ENCODE measurements at places on chromosomes 2 and 18.
A peak's percentile ranks its signal among the peaks of the same experiment; 100 is the strongest.

- H3K4me1 ChIP-seq, result no peaks in the 10 kb centered on the region
- no peak for DNase-seq
- H3K27ac ChIP-seq, result no peak overlapping the region
These were observed 73.0 kb upstream of the YWHAQ start for GRCh38 chr2:9703701-9704221.

- H3K27ac ChIP-seq, result peak overlapping the region; percentile 86
- peak overlapping the region; percentile 84 for H3K4me3 ChIP-seq
- no peaks in the 10 kb centered on the region for H3K27me3 ChIP-seq
- peaks cover 3% of the 10 kb centered on the region for H3K36me3 ChIP-seq
- no peak for DNase-seq
These were observed 1.2 kb downstream of the MBOAT2 start for GRCh38 chr2:9002313-9002636.

DNA sequence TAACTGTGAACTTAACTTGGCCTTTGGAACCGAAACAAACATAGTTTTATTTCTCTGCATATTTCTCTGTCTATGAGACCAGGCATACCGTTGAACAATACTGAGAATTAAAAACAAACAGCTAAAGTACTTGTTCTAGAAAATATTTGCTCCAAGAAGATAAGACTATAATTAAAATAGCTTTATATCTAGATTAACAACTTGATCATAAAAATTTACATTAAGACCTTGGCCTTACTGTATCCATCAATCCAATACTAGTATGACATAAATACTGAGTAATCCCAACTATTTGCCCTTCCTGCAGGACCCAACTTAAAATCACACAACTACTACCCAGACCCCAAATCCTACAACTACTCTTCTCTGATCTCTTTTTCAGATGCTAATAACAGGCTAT, 260.9 kb downstream of the RIT2 start:
- H3K27ac ChIP-seq, result peak overlapping the region; percentile 21
- no peak for DNase-seq
- no peaks in the 10 kb centered on the region for H3K27me3 ChIP-seq
- no peak overlapping the region for H3K4me3 ChIP-seq
- H3K4me1 ChIP-seq, result peaks cover 29% of the 10 kb centered on the region

- no peaks in the 10 kb centered on the region for H3K27me3 ChIP-seq
- peaks cover 34% of the 10 kb centered on the region for H3K4me1 ChIP-seq
- DNase-seq, result no peak
- H3K4me3 ChIP-seq, result no peak overlapping the region
- H3K36me3 ChIP-seq, result no peaks in the 10 kb centered on the region
These were observed 131.9 kb downstream of the ATL2 start for GRCh38 chr2:38245114-38245641.

GRCh38 chr2:171963198-171963597, 36.6 kb upstream of the METAP1D start:
- no peaks in the 10 kb centered on the region for H3K27me3 ChIP-seq
- no peak overlapping the region for H3K27ac ChIP-seq
- peaks cover 11% of the 10 kb centered on the region for H3K36me3 ChIP-seq
- H3K4me3 ChIP-seq, result no peak overlapping the region

GRCh38 chr18:79378536-79379250, 17.0 kb upstream of the NFATC1 start:
- DNase-seq, result peak; percentile 71
- no peaks in the 10 kb centered on the region for H3K27me3 ChIP-seq
- H3K4me1 ChIP-seq, result no peaks in the 10 kb centered on the region
- H3K27ac ChIP-seq, result peak overlapping the region; percentile 83
- H3K36me3 ChIP-seq, result peaks cover 15% of the 10 kb centered on the region

GRCh38 chr2:130836501-130837174, at the start of gene ARHGEF4:
Gene ARHGEF4, plus strand, starts transcription at chr2:130836914. Its CDS starts 40 bp downstream, at chr2:130836954.
- peak within 1 kb of the TSS; percentile 53 for H3K4me3 ChIP-seq
- H3K27ac ChIP-seq, result no peak within 1 kb of the TSS
- H3K27me3 ChIP-seq, result peaks cover 77% of the 10 kb centered on the region
- peaks cover 3% of the 10 kb centered on the region for H3K4me1 ChIP-seq
- DNase-seq, result peak; percentile 59

DNA sequence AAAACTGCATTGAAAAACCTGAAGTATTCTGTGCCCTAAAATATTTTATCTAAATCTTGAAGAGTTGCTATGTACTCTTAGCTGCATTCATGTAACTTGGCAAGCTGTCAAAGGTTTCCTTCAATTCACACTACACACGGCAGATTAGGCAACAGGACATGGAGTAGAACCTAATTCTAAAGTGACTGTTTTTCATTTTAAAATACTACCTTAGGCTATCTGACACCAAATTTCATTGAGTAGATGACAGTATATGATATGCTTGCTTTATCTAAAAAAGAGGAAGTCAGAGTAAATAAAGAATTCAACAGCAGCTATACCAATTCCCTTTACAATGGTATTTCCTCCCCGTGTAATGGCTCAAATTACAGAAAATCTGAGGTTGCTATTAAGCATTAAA, 45.4 kb downstream of the EXOC6B start:
- no peak for DNase-seq
- H3K27me3 ChIP-seq, result no peaks in the 10 kb centered on the region
- peak overlapping the region; percentile 39 for H3K27ac ChIP-seq
- H3K4me3 ChIP-seq, result no peak overlapping the region
- H3K36me3 ChIP-seq, result peaks cover 38% of the 10 kb centered on the region
- peaks cover 14% of the 10 kb centered on the region for H3K4me1 ChIP-seq

DNA sequence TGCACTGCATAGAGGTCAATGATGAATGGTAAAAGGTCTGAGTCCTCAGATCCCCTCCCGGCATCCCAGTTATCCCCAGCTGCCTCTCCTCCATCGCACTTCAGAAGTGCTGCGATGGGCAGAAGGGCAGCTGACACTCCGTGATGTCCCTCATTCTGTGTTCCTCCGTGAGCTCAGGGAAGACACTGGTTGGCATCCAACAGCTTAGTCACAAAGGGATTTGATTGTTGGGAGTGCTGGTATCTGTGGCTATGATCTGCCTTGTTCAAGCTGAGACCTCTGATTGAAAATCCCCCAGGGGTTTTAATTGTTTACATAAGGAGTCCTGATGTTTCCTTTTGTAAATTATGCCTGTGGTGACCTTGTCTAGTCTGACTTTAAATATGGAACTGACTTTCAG, 19.0 kb upstream of the SAG start:
- no peak overlapping the region for H3K4me3 ChIP-seq
- H3K4me1 ChIP-seq, result peaks cover 2% of the 10 kb centered on the region
- H3K36me3 ChIP-seq, result peaks cover 43% of the 10 kb centered on the region
- no peak overlapping the region for H3K27ac ChIP-seq
- no peaks in the 10 kb centered on the region for H3K27me3 ChIP-seq

DNA sequence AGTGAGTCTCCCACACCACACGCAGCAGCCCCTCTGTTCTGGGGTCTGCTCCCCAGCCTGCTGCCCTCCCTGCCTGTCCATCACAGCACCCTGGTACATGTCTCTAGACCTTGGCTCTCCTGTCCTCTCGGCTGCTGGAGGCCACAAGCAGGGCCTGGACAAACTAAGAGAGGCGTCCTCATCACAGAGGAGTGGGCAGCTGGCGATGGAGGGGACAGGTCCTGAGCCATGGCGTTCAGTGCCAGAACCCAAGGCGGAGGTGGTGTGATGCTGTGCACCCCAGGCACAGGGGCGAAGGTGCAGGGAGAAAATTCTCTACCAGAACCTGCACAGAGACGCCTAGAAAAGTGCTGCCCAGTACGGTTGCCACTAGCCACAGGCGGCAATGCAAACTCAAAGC, 47.4 kb downstream of the BIN1 start:
- H3K4me1 ChIP-seq, result peaks cover 9% of the 10 kb centered on the region
- DNase-seq, result no peak
- H3K27ac ChIP-seq, result no peak overlapping the region
- no peaks in the 10 kb centered on the region for H3K27me3 ChIP-seq
- peaks cover 9% of the 10 kb centered on the region for H3K36me3 ChIP-seq
